Left forelimb (tissue), 1 donor: ENCODE measurements at places on chromosomes 4 and X.

DNA sequence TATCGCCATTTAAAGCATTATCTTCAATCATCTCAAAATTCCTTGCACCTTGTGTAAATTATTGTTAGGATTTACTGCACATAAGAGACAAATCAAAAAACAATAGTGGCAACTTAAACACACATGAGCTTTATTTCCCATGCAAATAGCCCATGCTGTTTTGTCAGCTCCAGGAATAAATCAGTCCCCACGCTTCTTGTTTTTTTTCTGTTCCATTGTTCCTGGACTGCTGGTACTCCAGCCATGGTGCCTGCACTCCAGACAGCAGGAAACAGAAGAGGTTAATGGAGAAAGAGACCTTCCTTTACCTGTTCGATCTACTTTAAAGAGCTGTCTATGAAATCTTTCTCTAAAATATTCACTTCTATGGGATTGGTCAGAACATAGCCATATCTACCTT is 1515.7 kb upstream of the TENM3 start:
- no peak for DNase-seq

DNA sequence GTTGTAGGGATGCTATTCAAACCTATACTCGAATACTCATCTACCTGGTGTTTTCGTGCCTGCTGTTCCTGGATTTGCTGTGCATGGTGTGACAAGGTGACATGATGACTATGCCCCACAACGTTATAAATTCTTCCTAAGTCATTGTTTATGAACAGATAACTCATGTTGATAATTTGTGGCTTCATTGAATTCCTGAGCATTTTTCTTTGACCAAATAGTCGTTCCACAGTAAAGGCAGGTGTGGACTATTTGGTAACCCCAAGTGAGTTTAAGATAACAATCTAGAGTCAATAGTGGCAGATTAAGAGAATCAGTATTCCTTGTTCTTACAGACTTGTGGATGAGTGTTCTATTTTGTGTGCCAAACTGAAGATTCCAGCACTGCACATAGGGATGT is 59.9 kb downstream of the SNX25 start:
- no peak for DNase-seq

GRCh38 chr4:68360231-68360968 is 10.5 kb upstream of the YTHDC1 start:
- no peak for DNase-seq

DNA sequence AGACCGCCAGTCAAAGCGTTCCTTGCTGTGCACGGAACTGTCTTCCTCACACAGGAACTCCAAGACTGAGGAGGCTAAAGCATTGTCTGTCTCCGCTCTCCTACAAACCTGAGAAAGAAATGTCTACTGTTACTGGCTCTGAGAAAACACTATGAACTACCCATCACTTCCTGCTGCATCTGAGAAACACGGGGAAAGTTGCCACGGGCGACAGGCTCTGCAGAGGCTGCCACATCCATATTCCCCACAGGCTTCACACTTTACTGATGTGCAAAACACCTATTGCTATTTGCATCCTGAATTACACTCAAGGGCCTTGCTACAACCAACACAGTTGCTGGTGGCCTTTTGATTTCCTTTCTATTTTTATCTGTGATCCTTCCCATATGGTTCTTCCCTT is 59.0 kb downstream of the AFAP1 start:
- DNase-seq: no peak

- DNase-seq: no peak
Observed at GRCh38 chr4:174713181-174713580, 115.9 kb downstream of the GLRA3 start.

DNA sequence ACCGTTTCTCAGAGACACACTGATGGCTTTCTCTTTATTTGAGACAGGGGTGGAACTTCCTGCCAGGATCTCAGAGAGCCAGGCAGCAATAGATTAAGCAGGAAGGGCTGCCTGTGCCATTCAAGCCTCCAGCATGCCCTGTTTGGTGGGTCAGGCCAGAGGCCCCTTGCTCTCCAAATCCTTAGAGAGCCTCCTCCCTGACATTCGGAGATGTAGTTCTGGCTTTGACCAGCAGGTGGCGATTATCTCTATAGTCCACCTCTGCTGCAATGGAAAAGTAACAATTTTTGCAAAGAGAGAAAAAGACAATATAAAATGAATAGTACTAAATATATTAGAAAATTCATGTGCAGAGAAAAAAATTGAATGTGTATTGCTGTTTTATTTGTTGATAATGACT is 93.9 kb downstream of the NXF2B start:
- peak; percentile 41 for DNase-seq

GRCh38 chr4:48315728-48316630 is 25.4 kb upstream of the SLAIN2 start:
- DNase-seq: no peak

DNA sequence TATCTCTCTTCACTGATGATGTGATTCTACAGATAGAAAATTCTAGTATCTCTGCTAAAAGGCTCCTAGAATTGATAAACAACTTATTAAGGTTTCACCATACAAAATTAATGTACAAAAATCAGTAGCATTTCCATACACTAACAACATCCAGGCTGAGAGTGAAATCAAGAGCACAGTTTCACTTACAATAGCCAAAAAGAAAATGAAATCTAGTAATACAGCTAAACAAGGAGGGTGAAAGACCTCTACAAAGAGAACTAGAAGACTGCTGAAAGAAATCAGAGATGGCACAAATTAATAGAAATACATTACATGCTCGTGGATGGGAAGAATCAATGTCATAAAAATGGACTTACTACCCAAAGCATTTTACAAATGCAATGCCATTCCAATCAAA is 751.9 kb downstream of the FSTL5 start:
- DNase-seq: no peak

- no peak for DNase-seq
Observed at GRCh38 chr4:76781698-76782595, 116.0 kb downstream of the SOWAHB start.

GRCh38 chr4:27027428-27027827 is 166.8 kb downstream of the STIM2 start:
- no peak for DNase-seq

GRCh38 chrX:39805022-39805421 is 292.7 kb downstream of the BCOR start:
- no peak for DNase-seq

GRCh38 chr4:154137320-154137905 is 348.5 kb upstream of the SFRP2 start:
- no peak for DNase-seq

GRCh38 chr4:85968945-85969819 is 390.7 kb downstream of the MAPK10 start:
- DNase-seq: no peak

GRCh38 chr4:188154668-188155405 is 15.6 kb downstream of the TRIML1 start:
- DNase-seq: no peak

DNA sequence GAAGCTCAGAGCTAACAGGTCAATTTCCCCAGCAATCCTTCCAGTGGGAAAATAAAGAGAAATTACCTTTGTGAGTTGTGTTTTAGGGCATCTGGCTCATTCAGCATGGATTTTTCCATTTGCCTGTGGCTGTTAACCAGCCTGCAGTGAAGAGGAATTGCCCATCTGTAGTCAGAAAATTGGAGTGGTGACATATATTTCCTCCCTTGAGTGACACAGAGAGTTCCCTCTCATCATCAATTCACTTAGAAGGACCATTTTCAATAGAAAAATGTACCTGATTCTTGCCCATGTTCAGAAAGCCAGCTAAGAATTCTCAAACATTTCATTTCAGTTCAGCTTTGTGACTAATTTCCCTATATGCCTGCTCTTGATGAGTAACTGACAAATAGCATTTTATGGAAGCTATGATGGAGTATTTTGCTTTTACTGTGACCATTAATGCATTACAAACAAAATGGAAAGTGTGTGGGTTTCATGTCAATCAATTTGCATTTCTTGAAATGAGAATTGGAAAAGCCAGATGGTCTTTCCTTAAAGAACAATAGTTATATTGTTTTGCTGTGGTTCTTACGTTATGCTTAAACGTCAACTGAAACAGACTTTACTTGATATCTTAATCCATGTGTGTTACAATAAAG is 155.8 kb downstream of the NWD2 start:
- no peak for DNase-seq

- no peak for DNase-seq
Observed at GRCh38 chrX:49072712-49073095, 1.1 kb downstream of the PRAF2 start.

- DNase-seq: peak; percentile 72
Observed at GRCh38 chr4:24244663-24245490, 339.5 kb downstream of the DHX15 start.

DNA sequence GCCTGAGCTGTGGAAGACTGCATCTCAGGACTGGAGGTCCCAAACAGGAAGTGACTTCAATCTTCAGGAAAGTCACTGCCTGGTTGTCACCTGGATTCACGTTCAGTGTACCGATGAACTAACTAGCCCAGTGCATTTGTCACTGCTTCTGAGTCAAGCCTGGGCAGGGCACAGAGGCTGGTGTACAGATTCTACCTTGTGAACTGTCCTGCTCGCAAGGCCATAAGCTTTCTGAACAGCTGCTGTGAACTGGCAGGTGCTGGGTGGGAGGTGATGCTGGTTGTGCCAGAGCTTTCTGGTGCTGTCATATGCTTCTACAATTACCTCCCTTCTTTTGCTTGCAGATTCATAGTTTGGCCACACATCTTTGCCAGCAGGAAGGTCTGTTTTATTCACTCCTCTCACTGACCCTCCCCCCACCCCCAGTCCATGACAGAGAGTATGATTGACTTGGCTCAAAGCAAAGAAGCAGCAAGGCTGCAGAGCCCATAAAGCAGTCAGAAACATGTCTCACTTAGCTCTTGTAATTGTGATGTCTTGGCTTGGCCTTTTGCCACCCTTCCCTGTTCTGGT is 40.5 kb downstream of the ZCCHC12 start:
- no peak for DNase-seq

- no peak for DNase-seq
Observed at GRCh38 chrX:10095698-10096432, 60.9 kb upstream of the CLCN4 start.

GRCh38 chrX:134453631-134454030 is 6.3 kb upstream of the HPRT1 start:
- DNase-seq: no peak

DNA sequence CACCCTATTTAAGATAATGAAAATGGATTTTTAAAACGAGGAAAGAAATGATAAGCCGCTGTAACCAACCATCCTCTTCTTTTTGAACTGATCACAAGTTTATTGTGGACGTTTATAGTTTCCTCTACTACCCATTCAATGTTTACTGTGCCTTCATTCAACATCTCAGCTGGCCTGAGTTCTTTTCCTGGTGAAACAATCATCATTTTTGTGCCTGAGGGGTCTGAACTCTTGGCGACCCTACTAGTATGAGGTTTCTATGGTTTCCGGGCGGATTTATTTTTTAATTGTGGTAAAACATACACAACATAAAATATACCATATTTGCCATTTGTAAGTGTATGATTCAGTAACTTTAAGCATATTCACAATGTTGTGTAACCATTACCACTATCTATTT is 100.7 kb downstream of the SPRY1 start:
- no peak for DNase-seq

GRCh38 chr4:70925899-70926635 is 23.9 kb downstream of the MOB1B start:
- no peak for DNase-seq

GRCh38 chrX:106875151-106875550 is 28.0 kb downstream of the RIPPLY1 start:
- no peak for DNase-seq

GRCh38 chr4:143225167-143225566 is 40.5 kb downstream of the USP38 start:
- no peak for DNase-seq

DNA sequence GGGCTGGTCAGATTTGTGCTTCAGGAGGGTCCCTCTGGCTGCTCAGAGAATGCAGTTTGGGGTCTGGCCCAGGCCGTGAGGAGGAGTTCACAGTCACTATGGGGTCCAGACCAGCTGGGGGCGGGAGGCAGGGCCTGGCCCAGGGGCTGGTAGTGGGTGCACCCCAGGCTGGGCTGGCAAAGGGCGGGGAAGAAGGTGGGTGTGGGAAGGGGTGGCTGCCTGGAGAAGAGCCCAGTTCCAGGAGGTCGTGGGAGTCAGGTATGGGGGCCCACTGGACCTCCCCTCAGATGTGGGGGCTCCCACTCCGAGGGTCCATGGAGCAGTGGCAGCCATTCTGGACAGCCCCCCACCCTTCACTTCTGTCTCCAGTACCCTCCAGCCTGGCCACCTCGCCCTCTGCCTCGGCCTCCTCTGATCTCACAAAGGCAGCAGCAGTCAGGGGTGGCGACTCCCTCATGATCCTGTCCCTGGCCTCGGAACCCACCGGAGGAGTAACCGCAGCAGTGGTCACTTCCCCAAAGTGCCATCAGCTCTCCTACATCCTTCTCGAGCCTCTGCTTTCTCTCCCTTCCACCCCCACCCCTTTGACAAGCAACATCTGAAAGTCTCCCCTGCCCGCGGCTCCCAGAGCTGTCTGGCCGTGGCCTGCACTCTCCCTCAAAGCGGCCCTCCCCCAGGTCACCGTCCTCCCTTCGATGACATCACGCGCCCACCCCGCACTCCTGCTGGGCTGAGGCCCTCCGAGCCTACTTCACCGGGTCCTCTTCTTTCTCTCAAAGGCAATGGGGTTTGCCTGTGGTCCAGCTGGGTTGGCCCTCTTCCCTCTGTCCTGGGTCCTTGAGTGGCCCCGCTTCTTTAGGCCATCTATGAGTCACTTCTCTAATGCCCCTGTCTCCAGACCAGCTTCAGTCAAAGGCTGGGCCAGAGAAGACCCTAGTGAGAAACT is 1.7 kb upstream of the SLC6A8 start:
- peak; percentile 30 for DNase-seq

DNA sequence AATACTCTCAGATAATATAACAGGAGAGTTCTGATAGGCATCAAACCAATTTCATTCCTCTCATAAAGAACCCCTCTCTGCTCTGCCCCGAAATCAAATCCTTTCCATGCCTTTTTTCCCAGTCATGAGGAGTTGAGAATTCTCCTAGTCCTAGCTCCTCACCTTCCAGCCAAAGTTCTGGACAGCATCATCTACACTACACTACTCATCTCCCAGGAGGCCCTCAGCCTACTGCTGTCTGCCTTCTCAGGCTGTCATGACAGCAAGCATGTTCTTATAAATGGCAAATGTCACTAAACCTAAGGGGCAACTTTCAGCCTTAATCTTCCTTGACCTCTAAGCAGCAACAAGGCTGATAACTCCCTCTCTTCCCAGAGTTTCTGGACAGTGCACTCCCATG is 26.6 kb downstream of the MAPK10 start:
- no peak for DNase-seq

DNA sequence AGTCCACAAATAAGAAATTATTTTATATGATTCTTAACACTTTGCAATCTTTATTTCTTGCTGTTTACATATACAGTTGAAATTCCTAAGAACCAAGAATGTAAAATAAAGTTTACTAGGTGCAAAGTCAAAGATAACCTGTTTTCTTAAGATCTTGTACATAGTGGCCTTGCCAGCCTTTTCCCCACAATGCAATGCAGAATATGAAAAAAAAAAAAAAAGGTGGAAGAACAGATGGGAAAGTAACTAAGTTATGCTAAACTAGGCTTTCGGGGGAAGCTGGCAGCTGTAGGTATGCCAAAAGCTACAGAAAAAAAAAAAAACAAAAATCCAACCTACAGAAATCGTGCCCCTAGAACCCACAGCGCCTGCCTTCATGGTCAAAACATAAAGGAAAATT is 1588.4 kb downstream of the STIM2 start:
- no peak for DNase-seq
